NCI-H510A treated with DMSO at 0.1 percent for 48 hours (cell line): ENCODE measurements at places on chromosomes 4 and X.

DNA sequence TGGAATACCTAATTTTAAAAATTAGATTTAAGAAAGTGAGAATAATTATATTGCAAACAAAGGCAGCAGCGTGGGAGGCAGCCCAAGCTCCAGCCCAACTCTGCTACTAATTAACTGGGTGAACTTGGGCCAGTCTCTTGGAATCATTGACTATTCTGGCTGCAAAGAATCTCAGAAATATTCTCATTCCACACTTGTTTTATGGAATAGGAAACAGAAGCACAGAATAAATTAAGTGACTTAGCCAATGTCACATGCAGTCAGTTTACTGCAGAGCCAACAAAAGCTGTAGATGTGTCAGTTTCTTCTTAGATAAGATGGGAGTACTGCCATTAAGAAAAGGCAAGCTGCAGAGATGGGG, 132.6 kb upstream of the FAM9B start:
- no peak for DNase-seq

GRCh38 chr4:134622199-134622598, 420.6 kb upstream of the PABPC4L start:
- no peak for DNase-seq

DNA sequence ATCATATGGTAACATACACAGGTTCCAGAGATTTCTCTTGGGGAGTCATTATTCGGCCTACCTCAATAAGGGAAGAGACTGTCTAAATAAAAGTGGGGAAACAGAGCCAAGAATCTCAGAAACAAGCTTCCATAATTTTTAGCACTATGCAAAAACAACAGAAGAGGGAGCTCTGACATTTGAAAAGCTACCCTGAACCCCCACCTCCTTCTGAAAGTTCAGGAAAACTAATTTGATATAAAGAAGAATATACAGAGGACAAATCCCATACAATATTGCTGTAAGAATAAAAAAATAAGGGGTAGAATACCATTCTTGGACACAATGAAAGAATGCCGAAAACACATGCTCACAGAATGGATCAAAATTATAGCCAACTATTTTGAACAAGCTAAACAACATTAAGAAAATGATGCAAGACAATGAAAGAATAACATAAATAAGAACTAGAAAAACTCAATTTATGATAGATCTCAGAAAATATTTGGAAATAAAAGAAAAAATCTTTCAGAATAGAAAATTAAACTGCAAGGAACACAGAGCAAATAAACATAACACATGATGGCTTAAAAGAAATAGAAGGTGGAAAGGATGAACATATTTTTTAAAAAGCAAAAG, 14.4 kb upstream of the ZNF41 start:
- DNase-seq: peak; percentile 7

- no peak for DNase-seq
These were observed 7.4 kb downstream of the PPP2R2C start for GRCh38 chr4:6464842-6465588.

GRCh38 chr4:33606951-33607350, 2637.4 kb downstream of the ARAP2 start:
- DNase-seq: no peak

DNA sequence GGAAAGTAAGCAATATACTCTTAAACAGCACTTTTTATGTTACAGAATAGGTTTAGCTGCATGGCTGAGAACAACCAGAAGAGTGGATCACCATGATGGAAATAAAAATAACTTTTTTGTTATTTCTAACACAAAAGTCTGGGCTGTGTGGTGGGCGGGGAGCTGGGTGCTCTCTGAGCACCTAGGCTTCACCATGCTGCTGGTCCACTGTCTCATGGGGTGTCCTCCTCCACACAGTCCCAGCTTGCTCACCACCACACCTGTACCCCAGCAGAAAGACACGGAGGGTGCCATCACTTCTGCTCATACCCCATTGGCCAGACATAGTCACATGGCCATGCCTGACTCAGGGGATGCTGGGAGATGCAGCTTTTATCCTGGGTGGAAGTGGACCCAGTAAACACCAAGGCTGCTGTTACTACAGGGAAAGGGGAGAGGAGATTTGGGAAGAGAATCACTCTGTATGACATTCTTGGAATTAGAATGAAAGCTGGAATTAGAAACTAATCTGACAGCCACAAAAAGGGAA, 45.0 kb downstream of the CPZ start:
- DNase-seq: no peak

GRCh38 chr4:21697583-21697982, 251.0 kb downstream of the KCNIP4 start:
- DNase-seq: peak; percentile 40

DNA sequence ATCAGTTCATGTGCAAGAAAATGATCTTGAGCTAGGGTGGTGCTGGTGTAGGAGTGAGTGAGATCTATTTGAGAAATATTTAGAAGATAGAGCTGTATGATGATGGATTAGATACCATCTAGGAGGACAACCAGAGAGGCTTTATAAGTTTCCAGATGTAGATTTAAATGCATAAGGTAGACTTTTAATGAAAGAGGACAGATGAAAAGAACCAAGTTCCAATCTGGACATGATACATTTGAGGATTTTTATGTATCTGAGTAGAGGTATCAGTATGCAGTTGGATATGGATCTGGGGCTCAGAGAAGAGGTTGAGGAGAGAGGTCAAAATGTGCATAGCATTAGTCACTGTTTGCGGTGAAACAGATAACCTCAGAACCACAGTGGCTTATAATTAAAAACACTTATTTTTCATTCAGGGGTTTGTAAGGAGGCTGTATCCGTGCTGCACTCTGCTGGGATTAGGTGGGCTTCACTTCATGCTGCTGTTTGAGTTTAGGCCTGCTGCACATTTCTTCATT, 348.7 kb downstream of the BMPR1B start:
- DNase-seq: no peak
